ENCODE measurements at places on chromosomes 11 and 22. TPM values are rescaled to one million over a fixed set of nuclear protein-coding genes. Genes with fewer than 3 reads are reported as not detected.

The IGSF22 gene
- 1.3 TPM for total RNA-seq

The CBLIF gene
- total RNA-seq, result 17.9 TPM

DNA sequence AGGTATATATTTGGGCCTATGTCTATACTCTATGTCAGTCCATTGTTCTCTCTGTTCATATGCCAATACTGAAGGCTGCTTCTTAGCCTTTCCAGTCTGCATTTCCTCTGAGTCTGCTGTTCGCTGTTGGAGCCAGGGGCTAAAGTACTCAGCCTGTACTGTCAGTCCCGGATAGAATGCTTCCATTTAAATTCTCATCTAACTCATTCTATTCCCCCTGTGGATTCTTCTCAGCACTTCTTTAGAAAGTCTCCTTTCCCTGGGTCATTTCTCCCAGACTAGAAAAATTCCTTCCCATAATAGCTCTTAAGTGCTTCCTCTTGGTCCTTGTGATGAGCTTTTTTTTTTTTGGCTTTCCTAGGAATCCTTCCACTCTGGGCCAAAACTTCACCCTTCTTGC is 293.1 kb downstream of the KIRREL3 start:
- DNase-seq, result no peak

- DNase-seq, result no peak
Measured at GRCh38 chr11:133047036-133047770, 485.1 kb downstream of the OPCML start.

DNA sequence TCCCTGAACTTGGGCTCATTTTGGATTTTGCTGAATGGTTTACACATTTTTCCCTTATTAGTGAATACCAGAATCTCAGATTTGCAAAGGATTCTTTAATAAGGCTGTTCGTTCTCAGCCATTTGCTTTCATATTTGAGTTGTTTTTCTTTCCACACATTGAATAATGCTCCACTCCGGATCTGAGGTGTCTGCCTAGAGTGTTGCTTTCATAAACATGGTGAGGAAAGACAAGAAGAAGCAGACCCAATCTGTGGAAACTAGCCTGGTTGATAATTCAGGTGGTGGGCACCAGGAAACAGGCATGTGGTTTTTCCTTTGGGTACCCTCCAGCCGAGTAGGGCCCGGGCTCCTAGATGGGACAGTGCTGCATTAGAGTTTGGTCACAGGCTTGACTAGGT is 35.0 kb downstream of the LDLRAD3 start:
- no peak for DNase-seq

The PRG3 gene
- not detected for total RNA-seq

- DNase-seq, result no peak
Measured at GRCh38 chr11:130499828-130500227, 51.4 kb downstream of the ADAMTS15 start.

DNA sequence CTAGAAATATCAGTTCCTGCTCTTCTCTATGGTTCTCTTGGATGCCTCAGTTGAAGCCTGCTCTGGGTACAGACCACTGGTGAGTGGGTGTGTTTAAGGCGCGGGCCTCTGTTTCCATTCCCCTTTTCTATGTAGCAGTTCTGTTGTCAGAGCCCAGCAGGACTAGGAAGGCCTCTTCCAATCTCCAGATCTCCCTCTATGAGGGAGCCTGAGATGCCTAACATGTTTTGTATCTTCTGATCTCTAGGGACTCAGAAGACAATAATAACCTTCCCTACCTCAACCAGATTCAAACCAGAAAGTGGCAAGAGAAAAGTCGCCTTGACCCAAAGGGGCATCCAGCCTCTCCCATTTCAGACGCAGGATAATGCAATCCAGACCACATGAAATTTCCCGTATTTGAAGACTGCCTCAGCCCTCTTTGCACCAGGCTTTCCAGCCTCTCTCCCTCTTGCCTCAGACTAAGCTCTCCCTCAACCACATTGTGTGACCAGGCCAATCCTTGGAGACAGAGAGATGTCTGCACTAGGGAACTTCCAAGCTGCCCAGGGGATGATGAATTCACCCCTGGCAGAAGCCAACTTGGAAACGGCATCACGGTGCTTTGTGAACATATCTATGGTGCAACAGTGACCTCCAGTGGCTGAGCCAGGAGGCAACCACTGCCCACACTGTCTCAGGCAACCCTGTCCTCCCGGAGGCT is 150.1 kb upstream of the UBASH3B start:
- DNase-seq, result peak; percentile 71

DNA sequence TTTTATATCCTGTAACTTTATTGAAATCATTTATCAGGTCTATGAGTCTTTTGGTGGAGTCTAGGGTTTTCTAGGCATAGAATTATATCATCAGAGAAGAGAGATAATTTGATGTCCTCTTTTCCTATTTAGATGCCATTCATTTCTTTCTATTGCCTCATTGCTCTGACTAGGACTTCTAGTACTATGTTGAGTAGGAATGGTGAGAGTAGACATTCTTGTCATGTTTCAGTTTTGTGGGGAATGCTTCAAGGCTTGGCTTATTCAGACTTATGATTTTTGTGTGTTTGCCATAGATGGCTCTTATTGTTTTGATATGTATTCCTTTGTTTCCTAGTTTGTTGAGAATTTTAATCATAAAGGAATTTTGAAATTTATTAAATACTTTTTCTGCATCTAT is 1078.3 kb downstream of the FAM181B start:
- DNase-seq, result no peak

The CCDC87 gene
- total RNA-seq, result 0.89 TPM

The TESMIN gene
- total RNA-seq, result 26.6 TPM

The MRGPRX3 gene
- not detected for total RNA-seq

The OR52B2 gene
- not detected for total RNA-seq

DNA sequence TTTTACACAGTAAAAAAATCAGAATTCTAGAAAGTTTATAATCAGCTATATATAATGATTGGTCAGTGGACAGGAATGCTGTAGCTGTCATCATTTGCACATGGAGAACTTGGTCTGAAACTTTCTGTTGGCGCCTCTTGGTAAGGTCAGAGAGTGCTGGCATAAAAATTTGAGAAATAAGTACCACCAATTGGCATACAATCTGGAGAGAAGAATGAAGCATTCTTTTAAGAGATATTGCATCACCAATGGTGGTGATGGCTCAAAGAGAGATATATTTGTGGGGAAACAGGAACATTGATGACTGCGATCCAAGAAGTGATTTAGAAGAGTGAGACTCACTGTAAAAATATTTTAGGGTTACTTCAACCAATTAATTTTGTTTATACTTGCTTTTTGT is 19.8 kb upstream of the OOSP1 start:
- no peak for DNase-seq

DNA sequence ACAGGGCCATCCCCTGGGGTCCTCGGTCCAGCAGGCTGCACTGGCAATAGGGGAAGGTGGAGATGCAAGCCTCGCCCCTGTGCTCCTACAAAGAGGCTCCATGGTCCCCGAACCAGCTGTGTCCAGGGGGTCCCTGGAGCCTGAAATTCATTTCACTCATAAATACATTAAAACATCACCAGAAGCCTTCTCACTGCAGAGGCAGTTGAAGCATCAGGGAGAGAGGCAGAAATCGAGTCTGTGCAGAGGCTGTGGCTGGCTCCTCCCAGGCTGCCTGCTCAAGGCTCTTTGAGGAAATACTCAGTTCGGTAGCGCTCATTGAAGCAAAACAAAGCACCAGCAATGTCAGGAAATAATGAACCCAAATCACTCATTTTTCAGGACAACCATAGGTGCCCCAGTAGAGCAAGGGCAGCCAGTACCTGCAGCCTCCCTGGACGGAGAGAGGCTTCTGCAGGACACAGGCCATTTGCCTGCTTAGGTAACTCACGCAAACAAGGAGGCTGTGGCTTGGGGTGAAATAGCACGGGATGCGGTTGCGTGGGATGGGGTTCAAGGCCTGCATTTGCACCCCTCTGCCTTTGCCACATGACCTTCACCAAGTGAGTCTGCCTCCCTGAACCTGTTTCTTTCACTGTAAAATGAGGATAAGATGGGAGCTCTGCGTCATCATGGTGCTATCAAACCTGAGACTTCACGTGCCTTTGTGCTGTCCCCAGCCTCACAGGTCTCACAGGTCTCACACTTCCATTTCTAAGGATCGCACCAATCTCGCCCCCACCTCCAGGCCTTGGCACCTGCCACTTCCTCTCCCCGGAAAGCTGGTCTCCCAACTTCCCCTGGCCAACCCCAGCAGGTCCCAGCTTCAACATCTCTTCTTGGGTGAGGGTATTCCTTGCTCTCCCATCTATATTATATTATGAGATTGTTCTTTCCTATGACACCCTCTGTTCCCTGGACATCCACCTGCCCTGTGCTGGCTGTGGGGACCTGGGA is 84.3 kb upstream of the SHISAL1 start:
- DNase-seq, result peak; percentile 7

DNA sequence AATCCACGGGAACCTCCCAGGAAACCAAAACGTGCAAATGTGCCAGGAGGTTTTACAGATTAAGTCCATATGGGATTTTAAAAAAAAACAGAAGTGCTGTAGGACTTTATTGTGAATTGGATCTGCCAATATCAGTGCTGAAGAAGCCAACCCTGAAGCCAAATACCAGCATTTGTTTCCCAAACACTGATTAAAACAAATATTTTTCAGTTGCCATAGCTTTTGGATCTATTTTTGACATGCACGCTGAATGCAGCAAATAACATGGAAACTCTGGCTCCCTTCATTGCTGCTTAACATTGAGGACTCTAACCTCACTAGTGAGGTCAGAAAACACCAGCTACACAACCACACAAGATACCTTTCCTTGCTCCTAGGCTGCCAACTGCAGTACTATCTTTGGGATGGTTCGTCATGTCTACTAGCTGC is 28.4 kb upstream of the SIK2 start:
- no peak for DNase-seq

GRCh38 chr22:27476729-27477128 is 324.8 kb downstream of the MN1 start:
- no peak for DNase-seq

GRCh38 chr22:32222991-32223390 is 18.1 kb upstream of the RFPL2 start:
- no peak for DNase-seq

The SLC37A2 gene
- total RNA-seq, result 0.51 TPM

DNA sequence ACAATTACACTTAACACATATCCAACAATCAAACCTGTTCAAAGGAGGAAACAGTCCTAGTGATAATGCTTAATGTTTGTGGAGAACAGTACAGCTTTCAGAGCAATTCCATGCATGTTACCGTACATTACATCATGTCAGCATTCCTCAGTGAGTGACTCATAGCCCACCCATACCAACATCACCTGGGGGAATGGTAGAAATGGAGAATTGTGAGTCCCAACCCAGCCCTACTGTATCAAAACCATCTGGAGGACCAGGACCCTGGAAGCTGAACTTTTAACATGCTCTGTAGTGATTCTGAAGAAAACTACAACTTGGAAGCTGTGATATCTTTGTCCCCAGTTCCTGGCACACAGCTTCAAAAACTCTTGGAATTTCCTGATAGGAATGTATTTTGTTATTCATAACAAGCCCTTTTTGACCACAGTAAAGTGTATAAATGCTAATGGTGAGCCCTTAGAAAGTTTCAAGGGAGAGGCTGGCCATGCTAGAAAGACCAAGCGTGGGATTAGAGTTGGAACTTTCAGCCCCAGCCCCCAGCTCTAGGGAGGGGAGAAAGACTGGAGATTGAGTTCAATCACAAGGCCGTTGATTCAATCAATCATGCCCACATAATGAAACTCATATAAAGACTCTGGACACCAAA is 301.1 kb downstream of the BUD13 start:
- DNase-seq, result no peak

DNA sequence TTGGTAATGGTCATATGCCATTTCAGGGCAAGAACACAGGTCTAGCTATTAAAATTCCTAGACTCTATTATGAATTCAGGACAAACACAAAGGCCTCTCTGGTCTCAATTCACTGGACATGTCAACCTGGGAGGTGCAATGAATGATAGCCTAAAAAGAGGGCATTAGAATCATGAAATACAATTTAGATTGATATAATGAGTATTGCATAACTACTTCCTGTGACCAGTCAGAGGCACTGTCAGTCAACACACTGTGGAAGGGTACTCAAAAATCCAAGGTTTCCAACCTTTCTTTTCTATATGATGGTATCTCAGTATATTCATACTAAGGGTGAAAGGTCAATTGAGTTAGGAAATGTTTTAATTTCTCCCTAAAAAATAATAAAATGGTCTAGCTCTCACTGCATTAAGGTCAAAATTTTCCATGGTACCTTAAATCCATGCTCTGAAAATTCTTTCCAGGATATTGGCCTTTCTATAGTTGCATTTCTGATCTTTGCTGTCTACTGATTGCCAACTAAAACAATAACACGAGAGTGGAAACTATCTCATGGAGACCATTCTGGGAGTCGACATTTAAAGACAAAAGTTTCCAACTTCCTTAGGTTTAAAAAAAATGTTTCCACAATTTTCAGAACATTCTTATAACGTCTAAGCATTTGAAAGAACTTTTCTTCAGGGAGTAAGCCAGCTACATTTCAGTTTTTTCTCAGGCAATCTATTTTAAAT is 81.7 kb upstream of the APOA1 start:
- no peak for DNase-seq

GRCh38 chr11:123425367-123425766 is 4.7 kb upstream of the GRAMD1B start:
- no peak for DNase-seq

The SMPD1 gene
- 27.8 TPM for total RNA-seq

- DNase-seq, result peak; percentile 28
Measured at GRCh38 chr11:64629796-64630562, 39.0 kb downstream of the SLC22A12 start.

The LRRC74B gene
- 0.40 TPM for total RNA-seq

DNA sequence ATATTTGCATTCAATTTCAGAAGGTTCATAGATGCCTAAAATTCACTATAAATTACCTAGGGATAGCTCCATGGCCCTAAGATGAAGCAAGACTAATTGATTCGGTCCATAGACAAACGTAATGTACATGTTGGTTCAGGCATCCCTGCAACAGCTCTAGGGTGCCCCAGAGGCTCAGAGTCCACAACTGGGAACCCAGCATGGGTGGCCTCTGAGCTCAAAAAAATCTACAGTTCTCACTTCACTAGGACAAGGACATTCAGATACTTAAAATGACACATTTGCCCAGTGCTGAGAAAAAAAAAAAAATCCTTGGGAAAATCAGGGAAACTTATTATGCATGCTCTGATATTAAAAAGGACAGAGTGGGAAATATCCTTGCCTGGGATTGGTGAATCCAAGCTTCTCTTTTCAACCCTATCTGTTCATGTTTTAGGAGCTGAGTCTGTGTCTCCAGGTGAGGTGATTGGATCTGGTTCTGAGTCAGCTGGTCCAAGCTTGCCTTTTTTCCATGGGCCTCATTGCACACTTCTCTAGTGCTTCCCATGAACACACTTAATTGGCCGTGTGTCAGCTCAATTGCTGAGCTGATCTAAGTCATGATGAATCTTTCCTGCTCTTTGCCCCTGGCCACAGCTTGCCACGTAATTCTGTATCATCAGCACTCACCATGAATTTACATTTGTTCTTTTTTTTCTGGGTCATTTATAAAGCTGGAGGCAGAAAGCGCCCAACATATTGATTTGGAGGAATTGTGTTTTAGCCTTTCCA is 116.3 kb upstream of the RCN1 start:
- no peak for DNase-seq

The SNU13 gene
- total RNA-seq, result 119 TPM

The BLID gene
- total RNA-seq, result not detected

The INSC gene
- not detected for total RNA-seq

Data from progenitor cell of endocrine pancreas (in vitro differentiated cells).